ENCODE measurements at places on chromosomes 11 and 22. TPM values are rescaled to one million over a fixed set of nuclear protein-coding genes. Genes with fewer than 3 reads are reported as not detected.

DNA sequence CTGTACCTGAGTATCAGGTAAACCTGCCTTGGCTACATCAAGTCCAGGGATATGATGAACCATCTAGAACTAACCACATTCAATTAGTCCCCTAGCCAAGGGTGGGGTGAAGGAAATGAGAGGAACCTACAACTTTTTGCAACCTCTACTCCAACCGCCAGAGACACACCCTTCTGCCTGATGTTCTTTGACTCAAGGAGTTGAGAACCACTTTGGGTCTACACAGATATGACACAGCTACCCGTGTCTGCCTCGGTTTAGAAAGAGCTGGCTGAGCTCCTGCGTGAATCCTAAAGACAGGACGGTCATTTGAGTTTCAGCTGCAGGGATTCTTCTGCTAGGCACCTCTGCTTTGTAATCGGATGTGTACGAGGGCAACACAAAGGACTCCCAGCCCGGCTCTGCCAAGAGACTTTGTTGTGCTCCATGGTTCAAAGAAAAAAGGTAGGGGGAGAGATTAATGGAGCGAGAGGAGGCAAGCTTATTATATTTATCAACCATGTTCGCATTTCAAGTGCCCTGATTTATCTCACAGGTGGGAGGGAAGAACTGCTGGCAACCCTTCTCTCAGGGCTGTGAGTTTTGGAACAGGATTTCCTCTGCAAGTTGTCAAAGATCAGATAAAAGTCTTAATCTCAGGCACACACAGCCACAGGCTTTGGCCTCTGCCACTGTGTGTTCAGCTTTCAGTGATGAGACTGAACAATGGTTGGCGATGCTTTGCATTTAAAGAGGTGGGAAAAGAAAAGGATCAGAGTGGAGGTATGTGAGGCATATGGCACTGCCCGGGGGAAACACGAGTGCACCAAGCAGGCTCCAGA lies 35.1 kb downstream of the FLI1 start:
- no peak for ATAC-seq

DNA sequence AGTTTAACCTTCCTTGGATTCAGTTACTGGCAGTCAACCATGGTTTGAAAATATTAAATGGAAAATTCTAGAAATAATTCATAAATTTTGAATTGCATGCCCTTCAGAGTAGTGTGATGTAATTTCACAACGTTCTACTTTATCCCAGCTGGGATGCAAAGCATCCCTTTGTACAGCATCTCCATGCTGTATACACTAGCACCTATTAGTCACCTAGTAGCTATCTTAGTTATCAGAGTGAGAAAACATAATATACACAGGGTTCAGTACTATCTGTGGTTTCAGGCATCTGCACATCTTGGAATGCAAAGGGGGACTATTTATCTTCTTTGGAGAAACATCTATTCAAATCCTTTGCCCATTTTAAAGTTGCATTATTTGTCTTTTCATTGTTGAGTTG lies 30.8 kb downstream of the CBL start:
- ATAC-seq, result no peak

DNA sequence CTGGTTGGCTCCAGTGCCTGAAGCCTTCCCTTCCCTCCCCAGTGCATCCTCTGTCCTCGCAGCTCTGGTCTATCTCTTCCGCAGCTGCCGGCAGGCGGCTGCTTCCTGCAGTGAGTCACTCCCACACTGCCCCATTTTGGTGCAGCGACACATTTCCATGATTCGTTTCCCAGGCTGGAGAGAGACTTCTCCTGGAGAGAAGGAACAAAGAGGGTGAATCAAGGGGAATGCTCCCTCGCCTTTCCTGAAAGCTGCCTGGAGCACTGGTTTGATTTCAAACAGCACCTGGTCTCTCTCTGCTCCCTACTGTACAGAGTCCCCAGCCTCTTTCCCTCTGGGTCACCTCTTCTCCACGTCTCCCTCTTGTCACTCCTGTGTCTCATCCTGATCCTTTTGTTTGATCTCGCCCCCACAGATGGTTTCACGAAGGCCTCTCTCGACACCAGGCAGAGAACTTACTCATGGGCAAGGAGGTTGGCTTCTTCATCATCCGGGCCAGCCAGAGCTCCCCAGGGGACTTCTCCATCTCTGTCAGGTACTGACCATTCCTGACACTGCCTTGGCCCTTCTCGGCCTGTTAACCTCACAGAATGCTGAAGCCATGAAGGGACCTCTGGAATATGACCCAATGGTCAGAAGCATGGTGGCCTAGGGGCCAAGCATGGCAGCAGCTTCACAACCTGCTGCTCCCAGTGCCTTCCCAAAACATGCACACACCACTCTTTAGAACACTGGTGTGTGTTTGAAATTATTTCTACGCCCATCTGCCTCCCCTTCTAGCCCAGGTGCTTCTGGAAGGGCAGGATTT lies at the start of gene TMA7B:
TMA7B (plus strand) TSS at position 758 of the 808 bp plus-strand sequence. CDS start 3,978 bp downstream, outside the sequence.
- ATAC-seq, result no peak

- ATAC-seq, result no peak
Measured at GRCh38 chr11:112352907-112353306, 92.2 kb upstream of the PLET1 start.

DNA sequence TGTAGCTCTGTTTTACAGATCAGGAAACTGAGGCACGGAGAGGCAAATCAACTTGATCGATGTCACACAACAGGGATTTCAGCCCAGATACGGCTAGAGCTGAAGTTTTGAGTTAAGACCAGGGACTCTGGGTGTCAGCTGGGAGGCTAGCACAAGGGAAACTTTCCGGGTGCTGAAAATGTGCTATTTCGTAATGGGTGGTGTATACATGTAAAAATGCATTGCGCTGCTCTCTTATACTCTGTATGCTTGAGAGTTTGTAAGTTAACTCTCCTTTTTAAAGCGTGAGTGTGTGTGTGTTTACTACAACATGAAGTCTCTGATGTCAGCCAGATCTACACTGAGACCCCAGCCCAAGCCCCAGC lies 227.6 kb downstream of the MN1 start:
- ATAC-seq, result no peak

Gene TAF6L
- total RNA-seq, result 23.4 TPM

DNA sequence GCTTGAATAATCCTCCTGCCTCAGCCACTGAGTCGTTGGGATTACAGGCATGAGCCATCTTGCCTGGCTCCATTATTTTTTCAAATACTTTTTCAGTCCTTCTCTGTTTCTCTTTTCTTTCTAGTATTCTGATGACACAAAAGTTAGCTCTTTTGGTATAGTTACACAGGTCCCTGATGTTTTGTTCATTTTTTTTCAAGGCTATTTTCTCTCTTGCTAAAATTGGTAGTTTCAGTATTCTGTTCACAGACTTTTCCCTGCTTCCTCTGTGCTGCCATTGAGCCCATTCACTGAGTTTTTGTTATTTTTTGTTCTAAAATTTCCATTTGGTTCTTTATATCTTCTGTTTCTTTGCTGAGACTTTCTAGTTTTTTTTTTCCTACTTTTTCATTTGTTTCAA lies 166.5 kb downstream of the UVRAG start:
- no peak for ATAC-seq

Gene UPK3A
- total RNA-seq, result not detected

DNA sequence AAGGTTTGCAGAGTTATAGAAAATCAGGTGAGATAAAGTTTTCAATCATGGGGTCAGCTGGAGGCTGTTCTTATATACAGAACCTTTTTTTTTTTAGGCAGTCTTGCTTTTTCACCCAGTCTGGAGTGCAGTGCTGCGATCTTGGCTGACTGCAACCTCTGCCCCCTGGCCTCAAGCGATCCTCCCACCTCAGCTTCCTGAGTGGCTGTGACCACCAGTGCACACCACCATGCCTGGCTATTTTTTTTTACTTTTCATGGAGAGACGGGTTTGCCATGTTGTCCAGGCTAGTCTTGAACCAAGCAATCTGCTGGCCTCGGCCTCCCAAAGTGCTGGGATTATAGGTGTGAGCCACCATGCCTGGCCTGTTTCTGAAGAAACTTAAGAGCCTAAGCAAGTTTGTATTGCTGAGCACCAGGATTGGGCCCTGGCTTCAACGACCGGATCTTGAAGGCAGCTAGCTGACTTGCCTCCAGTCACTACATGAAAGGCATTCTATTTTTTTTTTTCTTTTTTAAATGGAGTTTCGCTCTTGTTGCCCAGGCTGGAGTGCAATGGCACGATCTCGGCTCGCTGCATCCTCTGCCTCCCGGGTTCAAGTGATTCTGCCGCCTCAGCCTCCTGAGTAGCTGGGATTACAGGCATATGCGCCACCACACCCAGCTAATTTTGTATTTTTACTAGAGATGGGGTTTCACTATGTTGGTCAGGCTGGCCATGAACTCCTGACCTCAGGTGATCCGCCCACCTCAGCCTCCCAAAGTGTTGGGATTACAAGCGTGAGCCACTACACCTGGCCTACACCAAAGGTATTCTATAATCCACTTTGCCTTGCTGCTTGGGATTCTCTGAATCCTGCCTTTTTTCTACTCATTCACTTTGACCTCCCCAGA lies 7.6 kb downstream of the XBP1 start:
- no peak for ATAC-seq

GRCh38 chr11:6864438-6864837 lies 1.6 kb downstream of the OR10A2 start:
- ATAC-seq, result no peak

DNA sequence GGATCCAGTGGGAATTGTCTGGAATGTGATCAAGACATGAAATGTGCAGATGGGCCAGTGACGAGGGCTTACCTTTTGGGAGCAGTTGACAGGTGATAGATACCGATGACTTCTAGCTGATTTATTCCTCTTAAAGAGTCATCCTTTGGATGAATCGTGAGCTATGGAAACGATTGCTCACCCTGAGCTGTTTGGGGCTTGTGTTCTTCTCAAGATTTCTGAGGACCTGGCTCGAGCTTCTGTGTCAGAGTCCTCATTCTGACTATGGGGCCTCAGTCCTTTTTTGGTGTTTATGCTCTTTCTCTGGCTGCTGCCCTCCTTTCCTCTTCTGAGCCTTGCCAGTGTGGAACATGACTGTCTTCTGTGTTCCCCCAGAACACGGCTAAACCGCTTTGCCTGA lies 11.9 kb upstream of the AMPD3 start:
- no peak for ATAC-seq

Gene PDHX
- 34.2 TPM for total RNA-seq

DNA sequence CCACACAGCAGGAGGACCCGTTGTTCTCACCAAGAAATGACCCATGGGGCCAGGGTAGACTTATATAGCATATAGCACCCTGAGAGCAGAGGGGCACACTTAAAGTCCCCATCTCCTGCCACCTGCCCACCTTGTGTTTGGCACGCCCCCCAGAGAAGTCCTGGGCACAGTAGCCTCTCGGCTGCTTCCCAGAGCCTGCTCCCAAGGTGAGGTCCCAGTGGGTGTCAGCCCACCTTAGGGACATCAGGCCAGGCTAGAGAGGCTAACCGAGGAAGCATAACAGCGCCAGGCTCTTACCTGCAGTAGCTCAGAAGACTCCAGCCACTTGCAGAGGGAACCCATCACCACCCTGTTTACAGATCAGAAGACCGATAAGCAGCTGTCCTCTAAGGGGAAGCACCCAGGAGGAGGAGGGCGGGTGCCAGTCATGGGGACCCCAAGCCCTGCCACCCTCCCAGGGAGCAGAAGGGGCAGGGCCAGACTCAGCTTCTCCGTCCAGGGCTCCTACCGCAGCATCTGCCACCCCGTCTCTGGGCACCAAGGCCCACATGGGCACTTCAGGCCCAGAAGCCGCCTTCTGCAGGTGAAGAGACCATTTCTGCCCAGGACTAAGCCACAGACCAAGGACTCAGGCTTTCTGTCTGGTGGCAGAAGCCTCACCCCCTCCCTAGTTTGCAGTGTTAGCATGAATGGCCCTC lies 34.9 kb upstream of the HMOX1 start:
- no peak for ATAC-seq

- ATAC-seq, result no peak
Measured at GRCh38 chr22:45155050-45155840, 8.5 kb upstream of the NUP50 start.

DNA sequence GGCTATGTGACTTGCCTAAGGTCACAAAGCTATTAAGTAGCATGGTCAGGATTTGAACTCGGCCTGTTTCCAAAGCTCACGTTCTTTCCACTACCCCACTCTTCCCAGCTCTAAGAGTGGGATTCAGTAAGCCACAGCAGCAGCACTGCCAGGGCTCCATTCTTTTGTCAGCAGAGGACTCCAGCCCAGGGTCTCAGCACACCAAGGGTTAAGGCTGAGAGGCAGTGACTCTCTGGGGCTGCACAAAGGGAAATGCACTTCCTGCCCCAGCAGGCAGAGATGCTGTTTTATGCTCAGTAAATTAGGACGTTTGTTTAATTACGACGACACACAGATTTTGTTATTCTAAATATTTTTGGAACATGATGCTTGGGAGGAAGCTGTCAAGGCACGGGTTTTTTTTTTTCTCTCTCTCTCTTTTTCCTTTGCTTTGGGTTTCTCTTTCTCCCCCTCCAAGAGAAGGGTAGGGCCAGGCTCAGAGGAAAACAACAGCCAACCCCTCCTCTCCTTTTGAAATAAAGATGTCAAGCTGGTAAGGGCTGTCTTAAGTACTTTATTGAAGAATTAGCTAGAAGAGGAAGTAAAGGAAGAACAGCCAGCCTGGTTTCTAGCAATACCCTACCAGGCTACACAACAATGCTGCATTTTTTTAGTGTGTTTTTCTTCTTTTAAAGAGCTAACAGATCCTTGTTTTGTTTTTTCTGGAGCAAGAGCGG lies 2.8 kb downstream of the MYH9 start:
- no peak for ATAC-seq

DNA sequence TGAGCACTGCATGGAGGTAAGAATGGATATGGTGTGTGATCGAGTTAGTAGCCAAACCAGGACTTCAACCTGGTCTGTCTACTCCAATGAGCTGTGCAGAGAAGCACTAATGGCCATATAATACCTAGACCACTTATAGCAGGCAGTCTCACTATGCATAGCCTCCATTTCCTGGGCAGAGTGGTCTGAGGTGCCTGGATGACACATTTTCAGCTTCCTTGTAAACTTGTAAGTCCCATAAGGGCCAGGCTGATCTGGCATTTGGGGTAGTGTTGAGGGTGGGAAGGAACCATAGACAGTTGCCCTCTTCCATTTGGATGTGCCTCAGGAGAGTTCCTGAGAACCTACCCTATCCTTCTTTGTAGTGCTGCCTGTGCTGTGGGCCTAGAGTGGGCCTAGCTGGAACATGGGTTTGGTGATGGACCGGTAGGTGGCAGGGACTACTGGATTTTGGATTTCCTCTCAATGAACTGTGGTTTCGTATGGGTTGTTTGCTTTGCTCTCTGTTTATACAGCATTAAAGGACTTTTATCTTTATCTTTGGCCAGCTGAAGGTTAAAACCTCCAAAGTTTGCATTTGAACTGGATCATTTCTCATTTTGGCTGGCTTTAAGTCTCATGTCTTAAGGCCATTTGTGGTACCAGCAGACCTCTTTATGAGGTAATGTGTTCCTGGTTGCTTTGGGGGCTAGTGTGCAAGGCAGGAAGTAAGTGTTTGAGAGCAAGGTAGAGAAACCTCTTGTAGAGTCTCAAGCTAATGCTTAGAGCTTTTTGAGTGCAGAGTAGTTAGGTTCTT lies 86.9 kb downstream of the STIM1 start:
- no peak for ATAC-seq

GRCh38 chr11:8765294-8765693 lies 82.7 kb downstream of the RPL27A start:
- ATAC-seq, result no peak

DNA sequence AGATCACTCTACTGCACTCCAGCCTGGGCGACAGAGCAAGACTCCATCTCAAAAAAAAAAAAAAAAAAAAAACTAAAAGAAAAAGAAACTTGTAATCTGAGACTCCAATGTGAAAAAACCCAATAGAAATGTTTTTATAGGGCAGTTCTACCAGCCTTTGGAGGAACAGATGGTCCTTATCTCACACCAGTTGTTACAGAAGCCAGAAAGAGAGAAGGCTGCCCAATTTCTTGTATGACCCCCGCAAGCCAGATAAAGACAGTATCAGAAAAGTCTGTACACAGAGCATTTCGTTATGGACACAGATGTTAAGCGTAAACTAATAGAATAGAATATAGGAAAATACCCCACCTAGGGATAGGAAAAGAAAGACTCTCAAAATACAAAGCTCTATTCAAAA lies 11.3 kb upstream of the TSGA10IP start:
- no peak for ATAC-seq

Gene UPB1
- total RNA-seq, result not detected

All from gastroesophageal sphincter (tissue), 4 donors.